ENCODE measurements at places on chromosomes 11 and 22. TPM values are rescaled to one million over a fixed set of nuclear protein-coding genes. Genes with fewer than 3 reads are reported as not detected.

DNA sequence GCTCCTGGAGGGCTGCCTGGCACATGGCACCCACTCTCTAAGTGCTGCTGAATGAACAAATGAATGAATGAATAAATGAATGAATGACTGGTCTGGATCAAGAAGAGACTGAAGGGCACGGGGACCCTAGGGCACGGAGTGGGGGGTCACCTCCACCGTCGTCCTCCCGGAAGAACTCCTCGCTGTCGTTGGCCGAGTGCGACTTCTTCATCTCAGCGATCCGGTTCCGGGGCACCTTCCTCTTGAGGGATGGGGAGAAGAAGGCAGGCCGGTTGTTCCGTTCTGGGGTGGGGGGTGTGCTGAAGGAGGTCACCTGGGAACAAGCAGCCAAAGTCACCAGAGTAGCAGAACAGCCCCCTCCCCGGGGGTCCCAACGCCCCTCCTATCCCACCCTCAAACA lies 36.0 kb downstream of the NUP50 start:
- no peak overlapping the region for H3K4me3 ChIP-seq
- no peaks in the 10 kb centered on the region for H3K27me3 ChIP-seq
- H3K27ac ChIP-seq: no peak overlapping the region
- no peak for DNase-seq
- H3K36me3 ChIP-seq: peaks cover 9% of the 10 kb centered on the region
- H3K4me1 ChIP-seq: no peaks in the 10 kb centered on the region

DNA sequence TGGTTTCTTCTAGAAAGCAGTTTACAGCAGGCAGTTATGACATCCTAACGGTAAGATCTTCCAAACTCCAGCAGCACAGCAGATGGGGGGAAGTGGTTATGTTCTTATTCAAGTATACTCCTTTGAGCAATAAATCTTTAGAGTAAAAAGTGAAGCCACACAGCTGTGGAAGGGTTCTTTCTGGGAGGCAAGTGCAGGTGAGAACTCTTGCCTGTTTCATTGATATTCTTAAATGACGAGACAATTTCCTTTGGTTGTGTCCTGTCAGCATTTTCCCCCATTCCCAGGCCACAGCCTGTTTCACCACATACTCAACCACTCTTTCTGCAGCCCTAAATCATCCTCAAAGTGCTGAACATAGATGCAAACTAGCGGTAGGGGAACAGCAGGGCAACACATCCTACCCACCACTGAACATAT lies 207.3 kb upstream of the MTNR1B start:
- H3K27ac ChIP-seq: peak overlapping the region; percentile 21
- peaks cover 40% of the 10 kb centered on the region for H3K4me1 ChIP-seq
- DNase-seq: no peak
- H3K4me3 ChIP-seq: no peak overlapping the region

DNA sequence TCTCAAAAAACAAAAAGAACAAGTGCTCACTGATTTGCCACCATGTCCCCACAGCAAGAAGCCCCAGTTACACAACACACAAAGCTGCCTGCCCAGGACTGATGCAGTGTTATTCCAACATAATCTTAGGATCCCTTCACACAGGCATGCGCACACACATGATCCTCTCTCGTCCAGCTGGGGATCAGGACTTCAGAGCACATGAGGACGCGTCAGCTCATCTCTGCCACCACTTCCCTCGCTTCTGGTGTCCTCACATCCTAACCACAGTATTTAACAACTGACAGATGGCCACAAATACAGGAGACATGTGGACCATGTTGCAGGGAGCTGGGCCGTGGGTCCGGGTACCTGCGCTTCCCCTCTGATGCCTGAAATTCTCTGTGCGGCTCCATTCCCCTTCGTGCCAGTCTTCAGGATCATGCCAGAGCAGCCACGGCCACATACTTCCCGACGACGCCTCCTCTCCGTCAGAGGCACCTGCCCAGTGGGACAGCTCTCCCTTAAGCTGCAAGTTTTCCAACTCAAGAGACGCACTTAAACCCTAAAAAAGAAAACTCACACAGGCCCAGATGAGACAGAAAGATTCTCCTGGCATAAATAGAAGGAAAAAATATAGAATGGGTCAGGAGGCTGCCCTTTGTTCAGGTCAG lies 68.3 kb downstream of the PACSIN2 start:
- peaks cover 12% of the 10 kb centered on the region for H3K27me3 ChIP-seq
- peak overlapping the region; percentile 73 for H3K4me3 ChIP-seq
- H3K36me3 ChIP-seq: peaks cover 19% of the 10 kb centered on the region
- no peak for DNase-seq
- peak overlapping the region; percentile 68 for H3K27ac ChIP-seq
- peaks cover 51% of the 10 kb centered on the region for H3K4me1 ChIP-seq

The EFCAB6 gene
- 0.69 TPM for total RNA-seq

DNA sequence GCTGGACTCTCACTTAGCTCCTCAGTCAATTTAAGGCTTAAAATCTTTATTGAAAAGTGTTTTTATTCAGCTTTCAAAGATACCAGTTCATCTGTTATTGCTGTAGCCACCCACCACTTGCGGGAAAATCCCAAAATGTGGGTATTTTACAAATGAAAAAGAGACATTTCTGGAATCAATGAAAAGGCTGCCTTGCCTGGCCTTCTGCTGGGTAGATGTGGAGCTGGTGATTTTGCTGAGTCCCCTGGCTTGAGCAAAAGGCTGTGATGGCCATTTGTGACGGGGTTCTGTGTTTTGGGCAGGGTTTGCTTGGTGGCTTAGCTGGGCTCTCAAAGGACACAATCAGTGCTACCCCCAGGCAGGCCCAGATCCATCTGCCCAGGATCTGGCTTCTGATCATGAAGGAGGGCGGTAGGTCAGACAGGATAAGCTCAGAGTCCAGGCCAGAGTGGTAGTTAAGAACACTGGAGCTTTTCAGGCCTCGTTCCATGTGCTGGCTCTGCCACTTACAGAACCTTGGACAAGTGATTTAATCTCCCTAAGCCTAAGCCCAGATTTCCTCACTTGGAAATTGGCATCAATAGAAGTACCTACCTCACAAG lies 36.1 kb downstream of the UBASH3B start:
- no peak for DNase-seq
- H3K4me1 ChIP-seq: peaks cover 32% of the 10 kb centered on the region
- peaks cover 5% of the 10 kb centered on the region for H3K27me3 ChIP-seq
- no peak overlapping the region for H3K4me3 ChIP-seq
- peak overlapping the region; percentile 91 for H3K27ac ChIP-seq
- H3K36me3 ChIP-seq: peaks cover 5% of the 10 kb centered on the region

The SEPTIN5 gene
- 2.3 TPM for total RNA-seq

DNA sequence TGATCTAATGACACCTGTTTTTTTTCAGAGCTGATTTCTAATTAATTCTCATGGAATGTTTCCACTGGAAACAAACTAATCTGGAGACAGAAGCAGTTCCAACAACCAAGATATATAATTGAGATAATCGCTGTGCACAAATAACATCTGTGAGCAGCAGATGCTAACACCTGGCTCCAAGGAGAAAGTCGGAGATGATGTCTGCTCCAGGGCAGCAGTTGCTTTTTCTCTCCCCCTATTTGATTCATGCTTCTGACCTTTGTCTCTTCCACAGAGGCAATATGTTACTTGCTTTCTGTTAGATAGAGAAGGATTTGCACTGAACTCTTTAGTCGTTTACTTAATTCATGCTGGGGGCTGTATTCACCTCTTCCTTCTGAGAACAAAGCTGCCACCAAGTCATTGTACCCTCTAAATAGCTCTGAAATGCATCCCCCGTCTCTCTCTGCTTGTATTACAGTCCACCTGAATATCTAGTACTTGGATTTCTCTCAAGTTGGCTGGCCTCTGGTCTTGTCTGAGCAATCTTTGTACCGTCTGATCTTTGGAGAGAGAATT lies 187.4 kb downstream of the MYO18B start:
- H3K4me1 ChIP-seq: no peaks in the 10 kb centered on the region
- no peak overlapping the region for H3K4me3 ChIP-seq
- no peaks in the 10 kb centered on the region for H3K36me3 ChIP-seq

The P2RY6 gene
- 0.74 TPM for total RNA-seq

- H3K27me3 ChIP-seq: no peaks in the 10 kb centered on the region
- no peak overlapping the region for H3K27ac ChIP-seq
- no peaks in the 10 kb centered on the region for H3K4me1 ChIP-seq
- H3K36me3 ChIP-seq: no peaks in the 10 kb centered on the region
- no peak for DNase-seq
Observed at GRCh38 chr11:84128840-84129239, 842.7 kb upstream of the CCDC90B start.

The ADM2 gene
- total RNA-seq: 0.36 TPM

The OR56A1 gene
- total RNA-seq: 0.03 TPM

DNA sequence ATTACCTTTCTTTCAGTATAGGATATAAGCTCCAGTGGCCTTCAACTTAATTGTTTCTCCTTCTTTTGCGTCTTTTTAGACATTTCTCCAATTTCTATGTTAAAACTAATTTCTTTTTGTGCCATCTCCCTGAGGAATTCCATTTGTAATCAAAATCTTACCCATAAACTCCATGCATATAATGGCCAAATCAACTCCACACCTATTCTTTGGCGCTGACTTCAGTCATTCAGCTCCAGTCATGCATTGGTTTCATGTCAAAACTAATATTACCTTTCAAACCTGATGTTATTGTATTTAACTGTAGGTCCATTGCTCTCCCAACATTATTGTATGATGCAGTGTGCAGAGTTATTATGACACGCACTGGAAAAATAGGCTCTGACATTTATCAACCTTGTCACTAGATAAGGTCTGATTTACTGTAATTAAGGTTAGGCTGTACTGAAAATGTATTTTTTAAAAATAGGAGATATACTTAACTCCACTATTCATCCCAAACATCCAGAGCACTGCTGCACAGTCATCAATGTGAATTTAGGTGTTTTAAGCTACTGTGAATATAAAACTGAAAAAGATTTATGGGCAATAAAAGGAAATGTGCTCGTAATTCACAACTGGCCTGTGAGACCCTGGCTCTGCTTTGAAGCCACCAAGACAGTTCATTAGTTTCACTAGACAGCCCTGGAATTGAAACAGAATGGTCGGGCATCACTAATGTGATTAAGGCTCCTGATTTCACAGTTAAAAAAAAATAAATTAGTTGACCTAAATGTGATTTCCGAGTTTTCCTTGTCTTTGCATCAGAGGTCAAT lies 180.6 kb upstream of the GRIA4 start:
- no peaks in the 10 kb centered on the region for H3K4me1 ChIP-seq
- H3K27me3 ChIP-seq: no peaks in the 10 kb centered on the region
- no peaks in the 10 kb centered on the region for H3K36me3 ChIP-seq
- DNase-seq: no peak

The LINC01488 gene
- not detected for total RNA-seq

The RIMBP3C gene
- total RNA-seq: 0.18 TPM

GRCh38 chr11:134355656-134356055 lies 23.9 kb downstream of the GLB1L2 start:
- no peak overlapping the region for H3K4me3 ChIP-seq
- DNase-seq: no peak
- no peaks in the 10 kb centered on the region for H3K36me3 ChIP-seq
- peaks cover 5% of the 10 kb centered on the region for H3K27me3 ChIP-seq

DNA sequence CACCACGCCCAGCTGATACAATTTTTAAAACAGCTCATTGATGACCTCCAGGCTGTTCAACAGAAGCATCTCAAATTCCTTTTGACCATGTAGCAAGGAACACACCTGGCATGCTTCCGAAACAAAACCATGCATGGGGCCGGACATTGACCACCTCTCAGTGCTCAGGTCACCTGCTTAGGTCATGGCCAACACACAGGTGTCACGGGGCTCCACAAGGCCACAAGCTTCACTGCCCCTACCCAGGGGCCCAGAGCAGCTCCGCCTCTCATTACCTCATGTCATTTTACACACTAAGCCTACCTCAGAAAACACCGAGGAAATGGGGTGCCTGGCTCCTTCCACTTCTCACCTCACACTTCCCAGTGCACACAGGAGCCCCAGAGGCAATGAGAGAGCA lies 26.6 kb downstream of the YPEL1 start:
- H3K4me3 ChIP-seq: no peak overlapping the region
- DNase-seq: no peak
- no peak overlapping the region for H3K27ac ChIP-seq
- no peaks in the 10 kb centered on the region for H3K27me3 ChIP-seq
- H3K4me1 ChIP-seq: peaks cover 11% of the 10 kb centered on the region

DNA sequence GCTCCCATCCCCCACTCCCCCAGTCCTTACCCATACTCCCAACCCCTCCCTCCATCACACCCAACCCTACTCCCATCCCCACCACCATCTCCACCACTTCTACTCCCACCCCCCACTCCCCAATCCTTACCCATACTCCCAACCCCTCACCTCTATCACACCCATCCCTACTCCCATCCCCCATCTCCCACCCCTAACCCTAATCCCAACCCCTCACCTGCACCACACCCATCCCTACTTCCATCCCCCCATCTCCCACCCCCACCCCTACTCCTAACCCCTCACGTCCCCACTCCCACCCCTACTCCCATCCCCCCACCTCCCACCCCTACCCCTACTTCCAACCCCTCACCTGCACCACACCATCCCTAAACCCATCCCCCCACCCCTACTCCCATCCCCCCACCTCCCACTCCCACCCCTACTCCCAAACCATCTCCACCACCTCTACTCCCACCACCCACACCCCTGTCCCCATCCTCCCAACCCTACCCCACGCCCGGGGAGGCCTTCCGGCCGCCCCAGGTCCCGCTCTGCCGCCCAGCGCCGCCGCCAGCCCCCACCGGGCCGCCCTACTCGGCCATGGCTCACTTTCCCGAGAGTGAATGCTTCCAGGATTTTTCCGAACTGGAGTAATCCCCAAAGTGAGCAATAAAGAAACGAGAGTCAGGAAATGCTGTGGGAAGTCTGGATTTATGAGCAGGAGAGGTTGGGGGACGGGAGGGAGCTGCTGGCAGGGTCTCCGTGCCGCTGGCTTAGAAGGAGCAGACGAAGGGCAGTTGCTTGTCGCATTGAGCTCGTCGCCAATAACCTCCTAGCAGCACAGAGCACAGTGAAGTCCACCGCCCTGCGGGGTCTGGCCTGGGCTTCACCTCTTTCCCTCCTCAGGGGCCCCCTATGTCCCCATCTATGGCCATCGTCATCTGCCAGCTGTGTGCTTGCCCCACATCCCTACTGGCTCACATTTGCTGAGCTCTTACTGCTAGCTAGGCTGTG lies 4.6 kb downstream of the PRG3 start:
- peaks cover 13% of the 10 kb centered on the region for H3K27me3 ChIP-seq
- no peaks in the 10 kb centered on the region for H3K36me3 ChIP-seq
- no peak overlapping the region for H3K4me3 ChIP-seq
- no peak for DNase-seq
- no peak overlapping the region for H3K27ac ChIP-seq

DNA sequence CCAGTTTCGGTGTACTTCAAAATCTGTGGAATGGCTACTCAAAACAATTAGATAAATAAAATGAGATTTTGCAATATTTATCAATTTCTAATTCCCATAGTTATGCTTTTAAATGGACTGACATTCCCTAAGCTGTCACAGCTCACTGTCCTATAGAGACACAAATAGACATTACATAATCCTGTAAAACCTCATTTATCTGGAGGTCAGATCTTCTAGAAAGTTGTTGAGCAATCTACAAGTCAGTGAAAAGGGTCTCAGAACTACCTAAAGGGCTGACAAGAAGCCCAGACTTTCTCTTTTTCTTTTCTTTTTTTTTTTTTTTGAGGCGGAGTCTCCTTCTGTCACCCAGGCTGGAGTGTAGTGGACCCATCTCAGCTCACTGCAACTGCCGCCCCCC lies 12.0 kb downstream of the ALG8 start:
- peaks cover 6% of the 10 kb centered on the region for H3K4me1 ChIP-seq
- H3K27me3 ChIP-seq: no peaks in the 10 kb centered on the region
- H3K4me3 ChIP-seq: no peak overlapping the region
- peaks cover 3% of the 10 kb centered on the region for H3K36me3 ChIP-seq

GRCh38 chr22:47534804-47535410 lies 772.5 kb downstream of the TBC1D22A start:
- H3K27me3 ChIP-seq: peaks cover 4% of the 10 kb centered on the region
- DNase-seq: no peak
- H3K4me3 ChIP-seq: no peak overlapping the region
- H3K36me3 ChIP-seq: peaks cover 15% of the 10 kb centered on the region
- no peak overlapping the region for H3K27ac ChIP-seq

All from endothelial cell (in vitro differentiated cells).